H1 (cell line): ENCODE measurements at places on chromosomes 13 and 19. TPM values are rescaled to one million over a fixed set of nuclear protein-coding genes. Genes with fewer than 3 reads are reported as not detected.

DNA sequence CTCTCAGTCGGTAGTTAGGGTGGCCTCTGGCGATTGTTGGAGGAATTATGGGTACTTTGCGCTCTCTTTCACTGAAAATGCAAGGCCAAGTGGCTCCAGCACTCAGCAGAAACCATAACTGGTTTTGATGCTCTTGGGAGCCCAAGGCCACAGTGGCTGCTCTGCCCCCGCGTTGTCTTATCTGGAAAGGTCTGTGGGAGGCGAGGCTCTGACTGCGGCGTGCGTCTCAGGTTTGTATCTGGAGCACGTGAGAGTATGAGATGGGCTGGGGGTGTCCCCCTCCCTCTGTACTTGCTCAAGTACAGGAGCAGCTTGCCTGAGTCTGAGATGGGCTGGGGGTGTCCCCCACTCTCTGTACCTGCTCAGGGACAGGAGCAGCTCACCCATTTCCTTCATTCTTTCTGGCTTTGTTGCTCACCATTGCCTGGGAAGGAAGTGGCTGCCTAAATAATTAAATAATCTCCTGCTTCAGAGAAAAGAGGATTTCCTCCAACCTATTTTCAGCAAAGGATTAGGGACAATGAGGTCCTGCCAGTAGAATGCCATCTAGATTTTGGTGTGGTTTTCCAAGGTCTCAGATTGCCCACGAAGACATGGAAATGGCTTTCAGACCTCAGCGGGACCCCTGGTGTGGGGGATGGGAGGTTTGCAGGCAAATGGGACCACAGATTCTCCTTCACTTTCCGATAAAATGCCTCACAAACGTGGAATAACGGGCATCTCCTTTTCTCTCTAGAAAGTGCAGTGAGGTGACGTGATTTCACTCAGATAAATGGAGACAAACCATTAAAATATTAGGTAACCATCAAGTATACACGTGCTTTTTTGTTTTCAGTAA is 14.7 kb downstream of the ATP11A start:
- no peaks in the 10 kb centered on the region for H3K27me3 ChIP-seq
- DNase-seq = no peak

DNA sequence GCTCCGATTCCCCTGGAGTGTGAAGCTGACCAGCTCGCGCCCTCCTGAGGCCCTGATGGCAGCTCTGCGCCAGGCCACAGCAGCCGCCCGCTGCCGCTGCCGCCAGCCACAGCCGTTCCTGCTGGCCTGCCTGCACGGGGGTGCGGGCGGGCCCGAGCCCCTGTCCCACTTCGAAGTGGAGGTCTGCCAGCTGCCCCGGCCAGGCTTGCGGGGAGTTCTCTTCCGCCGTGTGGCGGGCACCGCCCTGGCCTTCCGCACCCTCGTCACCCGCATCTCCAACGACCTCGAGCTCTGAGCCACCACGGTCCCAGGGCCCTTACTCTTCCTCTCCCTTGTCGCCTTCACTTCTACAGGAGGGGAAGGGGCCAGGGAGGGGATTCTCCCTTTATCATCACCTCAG is 20.3 kb downstream of the CKM start:
- H3K36me3 ChIP-seq = no peaks in the 10 kb centered on the region; the same call in none of the 2 replicates
- H3K27ac ChIP-seq = no peak overlapping the region

DNA sequence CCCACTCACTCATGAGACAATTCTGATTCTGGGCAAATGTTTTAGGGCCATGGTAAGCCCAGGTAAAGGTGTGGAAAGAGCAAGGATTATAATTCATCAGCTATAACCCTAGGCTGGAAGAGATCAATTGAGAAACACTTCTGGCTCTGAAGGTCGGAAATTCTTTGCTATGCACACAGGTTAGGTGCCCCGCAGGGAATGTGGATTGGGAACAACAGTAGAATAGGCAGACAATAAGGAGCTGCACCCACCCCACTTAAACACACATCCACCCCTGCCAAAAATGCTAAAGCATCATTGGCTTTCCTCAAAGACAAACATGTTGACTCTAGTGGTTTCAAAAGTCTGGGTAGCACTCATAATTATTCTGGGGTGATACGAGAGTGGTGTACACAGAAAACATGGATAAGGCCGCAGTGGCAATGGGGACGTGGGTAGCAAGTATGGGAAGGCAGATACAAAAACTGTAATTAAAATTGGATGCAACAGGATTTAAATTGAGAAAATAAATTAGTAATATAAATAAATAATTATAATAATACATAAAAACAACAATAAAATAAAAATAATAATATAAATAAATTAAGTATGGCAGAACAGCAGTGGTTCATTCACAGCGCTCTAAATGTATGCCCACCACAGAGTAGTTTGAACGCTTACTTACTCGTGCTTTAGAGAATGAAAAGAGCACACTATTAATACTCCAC is 8.6 kb downstream of the EFNB2 start:
- DNase-seq = no peak
- H3K27me3 ChIP-seq = no peaks in the 10 kb centered on the region
- no peak overlapping the region for H3K27ac ChIP-seq
- no peaks in the 10 kb centered on the region for H3K36me3 ChIP-seq
- peaks cover 14% of the 10 kb centered on the region for H3K4me1 ChIP-seq

DNA sequence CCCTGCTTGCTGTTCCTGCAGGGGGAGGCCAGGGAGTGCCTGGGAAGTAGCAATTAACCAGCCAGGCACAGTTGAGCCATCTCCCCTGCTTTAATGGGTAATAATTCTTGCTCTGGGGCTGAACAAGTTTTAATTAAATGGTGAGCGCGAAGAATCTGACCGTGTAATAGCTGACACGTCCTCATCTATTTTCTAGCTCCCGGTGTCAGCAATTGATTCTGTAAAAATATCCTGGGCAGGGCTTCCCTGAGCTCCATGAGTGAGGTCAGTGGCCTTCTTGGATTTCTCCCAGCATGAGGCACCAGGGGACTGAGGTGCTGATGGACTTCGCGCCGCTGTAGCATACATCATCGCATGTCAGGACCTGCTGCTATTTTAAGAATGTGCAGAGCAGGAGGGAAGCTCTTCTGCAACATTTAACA is 26.9 kb downstream of the SIPA1L3 start:
- H3K4me1 ChIP-seq = peaks cover 26% of the 10 kb centered on the region
- H3K27me3 ChIP-seq = no peaks in the 10 kb centered on the region
- no peak overlapping the region for H3K4me3 ChIP-seq
- no peaks in the 10 kb centered on the region for H3K36me3 ChIP-seq

The IGFL3 gene
- not detected in 2 replicates for total RNA-seq

DNA sequence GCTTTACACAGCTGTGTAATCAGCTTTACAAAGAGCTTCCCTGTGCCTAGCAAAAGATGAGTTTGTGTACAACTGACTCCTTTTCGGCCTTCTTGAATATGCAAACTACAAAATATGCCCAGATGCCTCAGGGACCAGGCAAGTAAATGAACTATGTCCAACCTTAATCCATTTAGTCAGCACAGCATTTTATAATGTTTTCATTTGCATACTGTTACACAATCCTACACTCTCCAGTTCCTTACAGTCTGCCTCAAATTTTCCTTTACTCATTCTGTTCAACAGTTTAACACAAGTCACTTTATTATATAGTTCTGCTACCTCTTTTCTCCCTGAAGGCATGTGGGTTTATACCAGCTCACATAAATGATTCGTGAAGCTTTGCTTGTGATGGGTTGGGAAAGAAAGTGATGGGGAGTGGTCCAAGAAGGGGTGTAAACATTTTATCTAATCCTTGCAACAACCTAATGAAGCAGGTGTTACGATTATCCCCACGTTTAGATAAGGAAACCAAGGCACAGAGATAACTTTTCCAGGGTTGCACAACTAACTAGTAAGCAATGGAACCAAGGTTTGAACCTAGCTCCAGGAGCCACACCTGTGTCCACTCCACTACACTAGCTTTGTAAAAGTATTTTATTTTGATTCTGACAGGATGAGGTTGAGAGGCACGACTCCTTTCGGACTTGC is 3.3 kb upstream of the USP12 start:
- H3K4me3 ChIP-seq = no peak overlapping the region
- no peaks in the 10 kb centered on the region for H3K27me3 ChIP-seq
- H3K36me3 ChIP-seq = no peaks in the 10 kb centered on the region
- no peak for DNase-seq
- H3K27ac ChIP-seq = no peak overlapping the region

GRCh38 chr13:76758738-76759137 is 127.5 kb downstream of the KCTD12 start:
- no peak overlapping the region for H3K27ac ChIP-seq
- H3K4me3 ChIP-seq = no peak overlapping the region
- no peaks in the 10 kb centered on the region for H3K36me3 ChIP-seq
- no peaks in the 10 kb centered on the region for H3K4me1 ChIP-seq
- DNase-seq = no peak

- H3K27me3 ChIP-seq = no peaks in the 10 kb centered on the region
- H3K36me3 ChIP-seq = no peaks in the 10 kb centered on the region
- no peak overlapping the region for H3K4me3 ChIP-seq
Measured at GRCh38 chr13:76307142-76307541, 579.1 kb downstream of the KCTD12 start.

The ZNF730 gene
- 24.7 and 29.4 TPM in 2 replicates for total RNA-seq

The ZNF69 gene
- total RNA-seq = 21.2 and 22.8 TPM in 2 replicates

- H3K4me3 ChIP-seq = no peak overlapping the region
- no peak overlapping the region for H3K27ac ChIP-seq
- no peaks in the 10 kb centered on the region for H3K27me3 ChIP-seq
- H3K4me1 ChIP-seq = peaks cover 3% of the 10 kb centered on the region; the same call in 1 of the 2 replicates
Measured at GRCh38 chr19:51568456-51568855, 2.6 kb upstream of the ZNF175 start.

DNA sequence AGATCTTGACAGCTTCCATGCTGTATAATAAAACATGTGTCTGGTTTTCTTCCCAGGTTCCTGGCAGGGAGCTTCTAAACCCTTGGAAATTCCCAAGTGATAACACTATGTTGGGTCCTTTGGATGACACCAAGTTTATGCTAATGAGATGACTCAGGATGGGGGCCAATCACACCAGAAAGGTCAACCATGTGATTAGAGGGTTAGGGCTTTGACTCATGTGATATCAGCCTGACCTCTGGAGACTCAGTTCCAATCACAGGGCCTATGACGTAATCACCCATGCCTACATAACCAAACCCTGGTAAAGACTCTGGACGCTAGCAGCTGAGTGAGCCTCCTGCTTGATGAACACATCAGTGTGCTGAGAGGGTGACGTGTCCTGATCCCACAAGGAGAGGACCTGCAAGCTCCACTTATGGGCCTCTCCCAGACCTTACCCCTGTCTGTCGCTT is 203.6 kb downstream of the DCLK1 start:
- no peak overlapping the region for H3K27ac ChIP-seq
- no peak overlapping the region for H3K4me3 ChIP-seq
- no peaks in the 10 kb centered on the region for H3K36me3 ChIP-seq
- H3K4me1 ChIP-seq = no peaks in the 10 kb centered on the region
- no peaks in the 10 kb centered on the region for H3K27me3 ChIP-seq

DNA sequence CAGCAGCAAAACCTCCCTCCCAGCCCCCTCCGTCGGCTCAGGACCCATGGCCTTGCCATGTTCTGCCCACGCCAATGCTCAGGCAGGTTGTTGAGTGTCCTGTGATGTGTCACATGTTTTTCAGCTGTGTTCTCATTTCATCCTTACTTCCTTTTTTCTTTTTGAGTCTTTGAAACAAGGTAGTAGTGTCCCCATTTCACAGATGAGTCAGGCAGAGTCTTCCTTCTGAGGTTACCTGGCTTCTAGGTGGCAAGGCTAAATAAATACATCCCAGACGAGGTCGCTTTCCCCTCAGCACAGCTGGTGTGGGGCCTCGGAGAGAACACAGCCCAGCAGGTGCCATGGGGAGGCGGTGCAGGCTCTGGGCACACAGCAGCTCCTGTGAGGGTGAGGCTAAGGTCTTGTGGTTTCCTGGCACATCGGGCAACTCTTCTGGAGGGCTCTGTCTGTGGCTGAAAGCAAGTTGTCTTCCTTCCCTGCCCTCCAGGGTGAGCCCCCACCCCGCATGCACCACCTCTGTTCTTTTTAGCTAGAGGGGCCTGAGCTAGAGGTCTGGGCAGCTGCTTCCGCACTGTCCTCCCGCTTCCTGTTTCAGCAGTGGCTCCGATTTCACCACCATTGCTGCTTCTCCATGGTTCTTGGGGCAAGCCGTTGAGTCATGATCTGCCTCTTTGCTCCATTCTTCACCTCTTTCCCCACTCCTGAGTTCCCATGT is 15.1 kb downstream of the PRAM1 start:
- DNase-seq = no peak
- H3K36me3 ChIP-seq = peaks cover 66% of the 10 kb centered on the region
- no peak overlapping the region for H3K4me3 ChIP-seq
- no peaks in the 10 kb centered on the region for H3K27me3 ChIP-seq

The CASP14 gene
- total RNA-seq = not detected in 2 replicates

DNA sequence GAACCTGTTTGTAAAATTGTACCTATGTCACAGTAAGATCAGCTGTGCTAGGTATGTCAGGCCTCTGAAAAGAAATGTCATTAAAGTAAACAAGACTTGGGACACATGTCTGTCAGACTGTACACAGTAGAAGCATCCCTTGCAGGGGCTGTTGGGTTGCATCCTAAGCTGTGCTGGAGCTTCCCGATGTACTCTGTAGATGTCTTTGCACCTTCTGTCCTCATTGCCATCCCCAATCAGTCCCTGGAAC is 48.7 kb upstream of the GPR183 start:
- H3K4me3 ChIP-seq = no peak overlapping the region
- no peak for DNase-seq
- H3K36me3 ChIP-seq = 0 out of 2 replicates have a peak, but pooled peaks cover 5% of the 10 kb centered on the region
- no peaks in the 10 kb centered on the region for H3K27me3 ChIP-seq
- no peak overlapping the region for H3K27ac ChIP-seq

The EXOC3L2 gene
- total RNA-seq = 1.5 and 1.6 TPM in 2 replicates

- H3K4me1 ChIP-seq = no peaks in the 10 kb centered on the region
- DNase-seq = no peak
- H3K27ac ChIP-seq = peak overlapping the region; percentile 49; the same call in 1 of the 2 replicates
Measured at GRCh38 chr19:33510462-33511194, 11.0 kb downstream of the PEPD start.

DNA sequence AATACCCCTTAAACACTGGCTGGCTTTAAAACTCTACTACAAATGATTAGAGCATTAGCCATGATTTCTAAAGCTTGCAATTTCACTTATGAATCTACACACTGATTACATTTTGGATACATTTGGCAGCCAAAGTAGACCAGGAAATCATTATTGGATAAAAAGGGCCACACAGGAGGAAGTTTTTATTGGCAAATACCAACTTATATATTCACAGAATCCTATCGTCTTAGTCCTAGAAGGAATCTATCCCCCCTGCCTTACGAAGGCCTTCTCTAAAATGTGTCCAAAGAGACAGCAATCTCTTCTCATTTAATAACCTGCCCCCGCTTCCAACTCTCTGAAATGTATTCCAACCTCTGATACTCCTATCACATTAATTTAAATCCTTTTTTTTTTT is 52.5 kb downstream of the KLF5 start:
- no peak overlapping the region for H3K4me3 ChIP-seq
- no peak overlapping the region for H3K27ac ChIP-seq
- H3K36me3 ChIP-seq = no peaks in the 10 kb centered on the region
- H3K4me1 ChIP-seq = no peaks in the 10 kb centered on the region
- DNase-seq = no peak
- H3K27me3 ChIP-seq = no peaks in the 10 kb centered on the region
